Keratinocyte (primary cell): ENCODE measurements at places on chromosomes 3 and 15.

- no peak overlapping the region for H3K27ac ChIP-seq
- no peaks in the 10 kb centered on the region for H3K36me3 ChIP-seq
- no peaks in the 10 kb centered on the region for H3K27me3 ChIP-seq
- H3K4me1 ChIP-seq = peaks cover 8% of the 10 kb centered on the region
- H3K4me3 ChIP-seq = no peak overlapping the region
Observed at GRCh38 chr15:44811337-44811736, 75.0 kb downstream of the TRIM69 start.

DNA sequence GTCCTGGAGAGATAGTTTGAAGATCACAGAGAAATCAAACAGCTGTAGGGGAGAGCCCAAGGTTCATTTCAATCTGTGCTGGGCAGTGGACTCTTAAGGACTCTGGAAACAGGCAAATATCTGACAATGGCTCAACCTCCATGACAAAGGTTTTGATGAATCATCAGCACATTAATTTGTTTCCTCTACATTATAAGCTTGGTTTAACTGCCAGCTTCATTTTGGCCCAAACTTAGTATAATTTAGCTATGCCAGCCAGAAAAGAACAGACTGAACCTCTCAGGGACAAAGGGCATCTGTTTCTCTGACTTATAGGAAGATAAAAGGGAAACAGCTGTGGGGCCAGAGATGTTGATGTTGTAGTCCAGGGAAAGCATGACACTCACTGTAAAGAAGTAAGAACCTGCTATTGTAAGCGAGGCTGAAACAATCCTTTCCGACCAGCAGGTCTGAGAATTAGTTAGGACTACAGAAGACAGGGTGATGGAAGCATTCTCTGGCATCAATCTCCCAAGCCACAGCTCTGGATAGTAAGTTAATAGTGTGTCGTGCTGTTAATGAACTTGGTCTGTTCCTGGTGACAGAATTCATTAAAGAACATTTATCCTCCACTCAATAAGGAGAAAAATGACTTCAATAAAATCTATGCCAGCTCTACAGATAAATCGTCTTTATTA, 110.1 kb downstream of the KCNMB2 start:
- H3K4me3 ChIP-seq = no peak overlapping the region
- H3K4me1 ChIP-seq = no peaks in the 10 kb centered on the region
- no peak for DNase-seq
- H3K27ac ChIP-seq = no peak overlapping the region
- no peaks in the 10 kb centered on the region for H3K27me3 ChIP-seq
- no peaks in the 10 kb centered on the region for H3K36me3 ChIP-seq

GRCh38 chr3:14097616-14098391, 26.9 kb downstream of the CHCHD4 start:
- no peak overlapping the region for H3K27ac ChIP-seq
- H3K4me1 ChIP-seq = no peaks in the 10 kb centered on the region
- H3K4me3 ChIP-seq = no peak overlapping the region
- DNase-seq = no peak

DNA sequence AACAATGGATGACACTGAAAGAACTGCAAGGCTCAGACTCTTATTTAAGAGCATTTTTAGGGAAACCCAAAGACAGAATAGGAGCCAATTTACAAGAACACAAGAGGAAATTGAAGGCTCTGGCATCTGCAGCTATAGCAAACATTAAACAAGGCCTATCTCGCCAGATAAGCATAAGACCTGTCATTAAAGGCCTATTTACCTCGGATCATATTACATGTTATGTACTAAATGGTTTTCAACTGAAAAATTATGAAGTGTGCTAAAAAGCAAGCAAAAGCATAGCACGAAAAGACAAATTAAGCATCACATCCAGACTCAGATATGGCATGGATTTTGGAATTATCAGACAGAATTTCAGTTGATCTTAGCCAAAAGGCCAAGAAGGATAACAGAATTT, 617.1 kb downstream of the SQOR start:
- H3K4me3 ChIP-seq = no peak overlapping the region
- no peak for DNase-seq
- H3K36me3 ChIP-seq = no peaks in the 10 kb centered on the region

GRCh38 chr3:10017636-10018292, 8.5 kb upstream of the FANCD2 start:
- no peaks in the 10 kb centered on the region for H3K27me3 ChIP-seq
- H3K4me3 ChIP-seq = no peak overlapping the region
- no peak for DNase-seq
- H3K27ac ChIP-seq = no peak overlapping the region
- peaks cover 14% of the 10 kb centered on the region for H3K36me3 ChIP-seq
